ENCODE measurements at places on chromosomes 12 and 14. TPM values are rescaled to one million over a fixed set of nuclear protein-coding genes. Genes with fewer than 3 reads are reported as not detected.
A peak's percentile ranks its signal among the peaks of the same experiment; 100 is the strongest.

Gene ZDHHC22
- total RNA-seq = not detected

Gene ADCY4
- 5.5 TPM for total RNA-seq

Gene TAS2R8
- total RNA-seq = not detected

Gene B4GALNT1
- 0.04 TPM for total RNA-seq

Gene MFAP5
- 1.1 TPM for total RNA-seq

Gene ART4
- total RNA-seq = 0.25 TPM

Gene EXOC3L4
- total RNA-seq = 6.2 TPM

Gene POU6F1
- 7.4 TPM for total RNA-seq

Gene RDH5
- 2.2 TPM for total RNA-seq

Gene ARID4A
- total RNA-seq = 20.2 TPM

Gene GPRC5D
- total RNA-seq = 0.24 TPM

Gene COX8C
- not detected for total RNA-seq

GRCh38 chr14:55780156-55780946, 200.3 kb downstream of the KTN1 start:
- DNase-seq = peak; percentile 67

DNA sequence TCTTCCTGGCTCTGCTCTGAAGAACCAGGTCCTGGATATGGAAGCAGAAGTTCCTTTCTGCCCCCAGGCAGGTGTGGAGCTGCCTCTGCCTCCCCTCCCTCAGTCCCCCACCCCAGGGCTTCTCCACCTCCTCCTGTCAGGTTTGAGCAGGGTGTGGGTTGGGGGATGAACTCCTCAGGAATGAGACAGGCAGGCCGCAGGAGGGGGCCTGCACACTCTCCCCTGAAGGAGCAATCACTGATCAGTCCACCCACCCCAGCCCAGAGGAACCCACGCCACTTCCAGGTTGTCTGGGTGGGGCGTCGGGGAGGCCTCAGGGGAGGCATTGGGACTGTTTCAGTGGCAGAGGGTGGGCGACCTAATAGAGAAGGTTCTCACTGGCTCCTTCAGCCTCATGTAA, 26.6 kb downstream of the FAIM2 start:
- DNase-seq = peak; percentile 31

DNA sequence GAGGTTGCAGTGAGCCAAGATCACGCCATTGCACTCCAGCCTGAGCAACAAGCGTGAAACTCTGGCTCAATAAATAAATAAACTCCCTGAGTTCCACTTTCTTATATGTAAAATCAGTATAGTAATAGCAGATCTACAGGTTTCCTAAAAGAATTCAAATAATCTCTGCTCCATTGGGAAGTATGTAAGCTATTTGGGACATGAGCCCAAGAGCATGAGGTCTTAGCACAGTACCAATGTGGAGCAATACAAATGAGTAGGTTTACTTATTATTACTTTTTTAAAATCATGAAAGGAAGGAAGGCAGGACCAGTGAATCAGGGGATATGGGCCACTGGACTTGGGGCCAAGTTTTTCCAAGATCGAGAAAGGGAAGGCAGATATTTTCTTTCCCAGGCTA, 216.9 kb upstream of the DIO2 start:
- no peak for DNase-seq

- DNase-seq = no peak
Measured at GRCh38 chr12:107859367-107859766, 84.9 kb downstream of the ASCL4 start.

DNA sequence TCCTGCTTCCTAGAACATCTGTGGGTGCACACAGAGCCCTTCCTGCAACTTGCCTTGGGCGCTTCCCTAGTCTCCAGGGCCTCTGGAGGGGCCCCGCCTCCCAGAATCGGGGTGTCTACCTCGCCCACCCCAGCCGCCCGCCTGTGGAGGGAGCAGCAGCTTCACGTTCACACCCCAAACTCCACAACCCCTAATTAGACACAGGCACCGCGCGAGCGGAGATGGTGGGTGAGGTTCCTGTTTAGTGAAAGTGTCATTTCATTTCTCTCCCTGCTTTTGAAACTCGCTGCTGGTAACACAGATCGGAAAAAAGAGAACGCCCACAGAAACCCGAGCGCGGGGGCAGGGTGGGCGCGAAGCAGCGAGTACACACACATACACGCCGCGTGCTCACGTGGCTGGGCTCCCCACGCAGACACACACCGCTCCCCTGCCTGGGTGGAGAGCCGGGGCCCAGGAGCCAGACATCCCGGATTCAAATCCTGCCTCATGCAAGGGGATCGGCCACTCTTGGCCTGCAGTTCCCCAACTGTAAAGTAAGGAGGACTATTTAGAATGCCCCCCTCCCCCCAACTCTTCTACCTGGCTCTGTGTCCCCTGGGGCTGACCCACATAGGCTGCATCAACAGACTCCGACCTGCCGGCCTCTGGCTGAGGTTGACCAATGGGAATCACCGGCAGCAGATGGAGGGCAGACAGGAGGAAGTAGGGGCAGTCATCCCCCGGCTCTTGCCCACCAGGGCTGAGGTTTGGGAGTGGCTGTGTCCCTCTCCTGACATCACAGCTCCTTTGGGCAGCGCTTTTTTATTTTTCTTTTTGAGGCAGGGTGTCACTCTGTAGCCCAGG, 79.2 kb upstream of the NCOR2 start:
- no peak for DNase-seq

DNA sequence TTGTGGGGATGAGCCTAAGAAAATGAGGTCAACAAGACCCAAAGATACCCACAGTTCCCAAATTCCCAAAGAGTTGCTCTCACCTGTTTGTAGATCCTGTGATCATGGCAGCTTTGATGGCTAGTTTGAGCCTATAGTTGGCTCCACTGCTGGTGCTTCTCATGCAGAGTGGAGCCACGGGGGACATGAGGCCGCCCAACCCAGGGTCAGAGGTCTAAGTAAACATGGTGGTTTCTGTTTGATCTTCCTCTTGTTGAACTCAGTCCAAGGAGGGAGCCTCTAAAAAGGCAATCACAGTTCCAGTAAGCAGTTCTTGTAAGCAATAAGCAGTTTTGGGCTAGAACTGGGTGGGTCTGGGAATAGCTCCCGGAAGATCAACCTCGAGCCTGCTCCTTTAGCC, 125.6 kb upstream of the DHRS4 start:
- DNase-seq = no peak

- no peak for DNase-seq
Measured at GRCh38 chr12:88241862-88242570, 99.9 kb downstream of the TMTC3 start.

DNA sequence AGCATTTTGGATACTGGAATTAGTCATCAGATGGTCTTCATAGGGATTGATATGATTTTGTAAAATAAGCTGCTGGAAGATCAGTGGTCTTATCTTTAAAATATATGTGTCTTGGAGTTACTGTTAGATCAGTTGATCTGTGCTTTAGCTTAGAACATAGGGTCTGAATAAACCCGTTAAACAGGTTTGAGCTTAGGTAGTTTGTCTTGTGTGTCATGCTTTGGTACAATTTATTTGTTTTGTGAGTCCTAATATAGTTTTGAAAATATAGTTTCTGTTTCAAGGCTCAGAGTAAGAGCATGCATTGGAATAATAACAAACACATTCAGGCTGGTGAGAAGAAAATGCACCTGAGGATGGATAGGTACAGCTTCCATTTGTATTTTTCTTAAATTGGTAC, 505.0 kb downstream of the SLC16A7 start:
- DNase-seq = no peak

DNA sequence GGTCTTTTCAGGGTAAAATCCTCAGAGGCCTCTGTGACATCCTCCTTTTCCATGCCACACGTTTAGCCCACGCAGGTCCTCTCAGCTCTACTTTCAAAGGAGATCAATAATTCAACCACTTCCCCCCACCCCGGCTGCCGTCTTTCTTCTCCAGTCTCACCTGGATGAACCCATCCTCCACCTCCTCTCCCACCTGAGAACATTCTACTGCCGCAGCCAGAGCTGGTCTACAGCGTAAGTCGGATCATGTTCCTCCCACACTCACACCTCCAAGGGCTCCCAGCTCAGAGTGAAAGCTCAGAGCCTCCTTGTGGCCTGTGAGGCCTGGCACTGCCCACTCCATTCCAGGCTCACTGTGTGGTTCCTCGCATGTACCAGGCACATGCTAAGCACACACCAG, 246.6 kb downstream of the CHST11 start:
- no peak for DNase-seq

Data from pancreas (tissue), 10 donors.